Sciatic nerve (tissue), 2 donors: ENCODE measurements at places on chromosomes 6 and 20.

- DNase-seq: no peak
Observed at GRCh38 chr6:35081426-35081851, 59.7 kb downstream of the TCP11 start.

DNA sequence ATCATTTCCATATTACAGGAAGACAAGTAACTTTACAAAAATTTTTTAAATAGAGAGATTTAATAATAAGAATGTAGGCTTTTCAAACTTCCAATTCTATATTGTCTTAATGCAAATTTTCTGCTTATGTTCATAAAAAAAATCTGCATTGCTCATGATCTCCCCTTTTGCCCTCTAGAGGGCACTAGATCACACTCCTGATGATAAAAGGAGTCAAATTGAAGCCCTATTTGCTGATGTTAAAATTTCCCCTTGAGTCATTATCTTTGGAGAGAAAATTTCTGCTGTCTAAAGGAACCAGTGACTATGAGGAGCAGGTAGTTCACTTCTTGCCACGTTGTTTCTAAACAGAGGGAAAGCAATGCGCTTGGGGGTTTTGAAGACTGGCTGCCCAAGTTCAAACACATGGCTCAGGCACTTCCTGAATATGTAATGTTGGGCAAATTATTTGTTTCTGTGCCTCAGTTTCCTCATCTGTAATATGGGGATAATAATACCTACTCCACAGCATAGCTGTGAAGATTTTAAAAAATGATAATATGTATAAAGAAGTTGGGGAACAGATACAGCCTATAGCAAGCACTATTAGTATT is 874.2 kb downstream of the TFAP2A start:
- no peak for DNase-seq

GRCh38 chr20:63495741-63496595 is 2.9 kb downstream of the EEF1A2 start:
- DNase-seq: peak; percentile 86

DNA sequence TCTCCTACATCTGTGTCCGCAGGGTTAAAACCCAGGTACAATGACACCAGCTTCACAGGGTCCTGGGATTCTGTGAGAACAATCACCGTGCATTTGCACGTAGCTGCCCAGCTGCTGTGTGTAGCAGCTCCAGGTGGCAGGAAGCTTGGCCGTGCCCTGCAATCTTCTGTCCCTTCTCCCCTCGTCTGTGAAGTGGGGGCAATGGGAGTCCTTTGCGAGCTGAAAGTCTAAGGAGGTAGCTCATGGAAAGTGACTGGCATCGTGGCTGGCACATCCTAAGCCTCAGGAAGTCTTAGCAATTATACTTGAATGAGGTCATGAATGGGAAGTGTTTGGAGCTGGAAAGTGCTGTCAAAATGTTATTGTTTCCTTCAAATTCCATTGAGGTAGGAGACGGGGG is 137.1 kb downstream of the SMOC2 start:
- no peak for DNase-seq

- no peak for DNase-seq
Observed at GRCh38 chr6:135801755-135802465, 49.6 kb upstream of the PDE7B start.

DNA sequence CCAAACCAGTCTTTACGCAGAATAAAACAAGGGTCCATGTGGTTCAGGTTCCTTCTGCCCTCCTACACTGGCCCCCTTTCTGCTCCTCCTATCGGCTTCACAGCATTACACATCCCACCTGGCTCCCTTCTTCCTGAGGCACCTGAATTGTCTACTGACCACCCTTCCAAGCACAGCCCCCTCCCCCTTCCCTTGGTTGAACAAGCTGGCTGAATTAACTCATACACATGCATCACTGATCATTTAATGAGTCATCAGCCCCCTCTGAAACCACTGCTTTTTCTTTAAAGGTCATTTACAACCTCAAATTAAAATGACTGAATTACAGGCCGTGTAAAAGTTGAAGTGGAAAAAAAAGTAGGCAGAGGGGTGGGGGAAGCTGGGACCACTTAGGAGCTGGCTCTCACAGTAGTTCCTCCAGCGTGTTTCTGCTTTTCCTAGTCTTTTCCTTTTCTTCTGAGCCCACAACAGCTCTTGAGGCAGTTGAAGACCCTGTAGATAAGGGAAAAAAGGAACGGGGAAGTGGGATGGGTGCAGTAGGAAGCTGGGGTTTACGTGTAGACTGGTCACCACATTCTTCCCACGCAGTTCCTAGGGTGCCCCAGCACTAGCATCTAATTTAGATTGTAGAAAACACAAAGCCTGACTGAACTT is 67.6 kb downstream of the FYN start:
- DNase-seq: no peak

GRCh38 chr6:96934087-96934486 is 9.6 kb downstream of the KLHL32 start:
- no peak for DNase-seq

GRCh38 chr6:25056130-25056529 is 120.4 kb upstream of the RIPOR2 start:
- DNase-seq: no peak

DNA sequence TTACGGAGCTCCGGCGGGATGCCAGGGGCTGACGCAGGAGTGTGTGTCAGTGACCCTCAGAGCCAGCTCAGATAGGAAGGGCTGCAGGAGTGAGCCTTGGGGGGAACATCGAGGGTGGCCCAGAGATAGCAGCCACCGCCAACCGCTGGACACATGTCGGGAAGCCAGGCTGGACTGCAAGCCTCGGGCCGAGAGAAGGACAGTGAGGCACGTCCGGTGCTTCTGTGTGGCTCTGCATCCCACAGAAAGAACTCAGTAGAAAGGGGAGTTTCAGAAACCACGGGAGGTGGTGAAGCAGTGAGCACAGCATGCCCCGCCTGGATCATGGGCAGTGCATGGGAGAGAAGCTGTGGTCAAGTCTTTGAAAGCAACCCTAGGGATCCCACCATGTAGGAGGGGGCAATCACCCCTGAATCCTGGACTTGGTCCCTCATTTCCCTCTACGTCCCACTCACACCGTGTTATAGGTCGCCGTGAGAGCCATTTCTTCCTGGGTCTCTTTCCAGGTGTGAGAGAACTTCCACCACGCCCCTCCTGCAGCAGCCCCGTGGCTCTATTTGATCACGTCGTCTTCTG is 383.7 kb upstream of the CDH4 start:
- no peak for DNase-seq

DNA sequence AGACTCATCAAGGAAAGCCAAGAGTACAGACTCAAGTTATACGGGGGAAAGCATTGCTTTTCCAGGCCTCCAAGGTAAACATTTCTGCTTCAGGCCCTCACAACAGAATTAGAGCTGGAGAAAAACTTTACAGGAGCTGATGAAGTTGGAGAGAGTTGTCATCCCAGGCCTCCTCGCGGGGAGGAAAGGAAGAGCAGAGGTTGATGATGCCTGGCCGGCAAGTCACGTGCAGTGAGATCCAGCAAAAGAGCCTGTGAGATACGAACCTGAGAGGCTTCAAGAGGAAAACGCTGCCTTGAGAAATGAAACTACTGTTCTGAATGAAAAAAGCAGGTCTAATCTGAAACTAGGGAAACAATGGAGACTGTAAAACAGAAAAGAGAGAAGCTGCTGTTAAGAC is 122.9 kb downstream of the FAM120B start:
- no peak for DNase-seq

DNA sequence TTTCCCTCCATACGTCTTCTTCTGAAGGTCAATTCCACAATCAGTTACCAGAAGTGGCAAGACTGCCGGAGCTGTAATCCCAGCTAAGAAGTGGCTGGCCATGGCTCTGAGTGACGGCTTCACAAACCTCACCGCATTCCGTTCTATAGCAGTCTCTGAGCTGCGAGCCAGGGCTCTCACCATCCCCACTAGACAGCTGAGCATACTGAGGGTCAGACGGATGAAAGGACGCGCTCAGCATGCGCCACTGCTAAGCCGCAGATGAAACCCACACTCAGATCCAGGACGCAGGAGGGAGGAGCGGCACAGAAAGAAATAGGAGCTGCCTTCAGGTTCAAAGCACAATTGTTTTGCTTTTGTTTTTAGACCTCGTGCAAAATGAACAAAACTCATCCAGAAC is 97.9 kb downstream of the ANKRD60 start:
- no peak for DNase-seq

DNA sequence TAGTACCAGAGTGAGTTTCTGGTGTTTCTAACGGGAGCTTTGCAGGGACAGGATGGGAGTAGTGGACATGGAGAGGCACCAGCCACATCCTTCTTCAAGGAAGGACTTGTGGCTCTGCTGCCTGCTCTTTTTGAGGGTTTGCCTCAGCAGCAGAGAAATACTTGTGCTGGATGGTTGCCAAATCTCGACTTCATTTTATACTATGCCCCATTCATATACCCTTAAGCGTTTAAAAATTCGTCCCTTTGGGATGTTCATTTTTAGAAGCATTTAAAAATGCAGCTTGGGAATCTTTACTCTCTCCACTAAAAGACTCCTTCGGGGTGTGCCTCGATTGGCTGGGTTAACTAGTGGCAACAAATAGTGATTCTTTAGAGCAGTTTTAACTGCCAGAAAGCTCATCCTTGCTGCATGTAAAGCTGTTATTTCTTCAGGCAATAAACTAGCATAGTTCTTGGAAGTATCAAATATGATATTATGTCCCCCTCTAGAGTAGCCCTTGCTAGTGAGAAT is 126.5 kb upstream of the B3GAT2 start:
- DNase-seq: no peak

GRCh38 chr6:169971081-169971861 is 219.8 kb downstream of the ERMARD start:
- DNase-seq: no peak

DNA sequence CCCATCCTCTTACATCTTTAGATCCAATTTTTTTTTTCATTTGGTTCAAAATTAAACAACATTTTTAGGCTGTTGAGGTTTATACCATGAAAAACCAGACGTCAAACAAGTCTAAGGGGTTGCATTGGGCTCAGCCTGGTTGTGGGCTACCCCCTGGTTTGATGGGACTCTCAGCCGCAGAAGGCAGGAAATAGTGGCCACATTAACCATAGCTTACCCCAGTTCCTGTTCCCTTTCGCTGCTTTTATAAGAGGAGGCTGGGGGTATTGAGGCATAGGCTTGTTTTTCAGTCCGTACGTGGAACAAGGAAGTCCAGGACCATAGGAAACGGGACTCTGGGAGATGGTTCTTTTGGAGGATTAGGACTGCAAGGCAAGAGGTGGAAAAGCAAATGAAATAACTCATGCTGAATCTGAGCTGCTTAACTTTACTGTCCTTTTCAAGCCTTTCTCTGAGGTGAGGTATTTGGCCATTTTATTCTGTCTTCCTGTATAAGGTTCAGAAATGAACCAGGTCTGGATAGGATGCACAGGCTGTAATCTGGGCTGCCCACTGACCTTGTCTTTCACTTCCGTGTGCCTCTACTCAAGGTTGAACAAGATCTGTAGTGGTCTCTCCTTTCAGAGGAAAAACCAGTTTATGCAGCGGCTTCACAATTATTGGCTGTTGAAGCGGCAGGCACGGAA is 7.7 kb downstream of the BRPF3 start:
- no peak for DNase-seq

- DNase-seq: no peak
Observed at GRCh38 chr6:82783587-82784236, 281.9 kb downstream of the UBE3D start.

- DNase-seq: no peak
Observed at GRCh38 chr6:14520536-14520935, 403.0 kb downstream of the CD83 start.

- DNase-seq: no peak
Observed at GRCh38 chr20:10924644-10925201, 250.9 kb upstream of the JAG1 start.

DNA sequence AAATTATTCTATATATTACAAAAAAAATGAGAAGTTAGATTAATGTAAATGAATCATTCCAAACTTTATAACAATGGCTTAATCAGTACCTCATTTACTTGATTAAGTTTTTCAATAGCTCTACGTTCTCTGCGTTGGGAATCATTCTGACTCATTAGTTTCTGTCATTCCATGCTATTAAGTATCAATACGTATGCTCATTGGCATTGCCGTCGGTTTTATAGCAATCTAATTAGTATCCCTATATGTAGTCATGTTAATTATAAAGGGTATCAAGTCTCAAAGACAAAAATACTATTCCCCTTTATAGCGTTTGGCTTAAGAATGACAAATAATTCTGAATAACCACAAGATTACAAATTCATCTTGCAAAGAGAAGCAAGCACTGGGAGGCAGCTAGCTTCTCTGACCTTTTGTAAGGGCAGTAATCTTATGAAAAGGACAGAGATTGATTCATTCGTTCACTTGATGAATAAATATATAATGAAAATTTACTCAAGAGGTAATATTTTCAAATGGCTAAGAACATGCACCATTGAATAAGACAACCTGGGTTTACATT is 41.8 kb downstream of the OLIG3 start:
- DNase-seq: no peak

DNA sequence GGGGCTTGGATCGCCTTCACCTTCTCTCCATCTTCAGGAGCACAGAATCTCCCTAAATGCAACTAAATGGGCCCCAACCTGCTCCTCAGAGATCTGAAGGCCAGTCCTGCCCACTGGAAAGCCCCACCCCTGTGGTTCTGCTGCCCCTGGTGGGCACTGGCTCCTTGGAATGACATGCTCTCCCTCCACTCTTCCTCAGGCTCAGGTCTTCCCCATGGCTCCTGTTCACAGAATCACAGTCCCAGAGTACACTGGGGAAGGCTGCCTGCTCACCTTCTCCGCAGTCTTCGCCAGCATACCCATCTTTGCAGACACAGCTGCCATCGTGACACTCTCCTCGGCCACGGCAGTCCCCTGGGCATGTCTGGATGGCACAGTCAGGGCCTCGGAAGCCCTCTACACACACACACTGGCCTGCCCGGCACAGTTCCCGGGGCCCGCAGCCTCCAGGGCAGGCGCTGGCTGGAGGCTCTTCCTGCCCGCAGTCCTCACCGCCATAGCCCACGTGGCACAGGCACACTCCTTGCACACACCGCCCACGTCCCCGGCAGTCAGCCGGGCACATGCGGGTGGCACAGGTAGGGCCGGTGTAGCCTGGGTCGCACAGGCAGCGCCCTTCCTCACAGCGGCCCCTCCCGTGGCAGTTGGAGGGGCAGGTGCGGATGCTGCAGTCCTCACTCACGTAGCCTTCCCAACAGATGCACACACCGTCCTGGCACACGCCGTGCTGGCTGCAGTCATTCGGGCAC is 13.6 kb downstream of the TNXB start:
- DNase-seq: no peak

- no peak for DNase-seq
Observed at GRCh38 chr6:113634352-113635163, 222.6 kb upstream of the MARCKS start.
